ENCODE measurements at places on chromosomes 11 and 22.

GRCh38 chr11:28584992-28585391 is 476.8 kb downstream of the METTL15 start:
- DNase-seq: peak; percentile 11

DNA sequence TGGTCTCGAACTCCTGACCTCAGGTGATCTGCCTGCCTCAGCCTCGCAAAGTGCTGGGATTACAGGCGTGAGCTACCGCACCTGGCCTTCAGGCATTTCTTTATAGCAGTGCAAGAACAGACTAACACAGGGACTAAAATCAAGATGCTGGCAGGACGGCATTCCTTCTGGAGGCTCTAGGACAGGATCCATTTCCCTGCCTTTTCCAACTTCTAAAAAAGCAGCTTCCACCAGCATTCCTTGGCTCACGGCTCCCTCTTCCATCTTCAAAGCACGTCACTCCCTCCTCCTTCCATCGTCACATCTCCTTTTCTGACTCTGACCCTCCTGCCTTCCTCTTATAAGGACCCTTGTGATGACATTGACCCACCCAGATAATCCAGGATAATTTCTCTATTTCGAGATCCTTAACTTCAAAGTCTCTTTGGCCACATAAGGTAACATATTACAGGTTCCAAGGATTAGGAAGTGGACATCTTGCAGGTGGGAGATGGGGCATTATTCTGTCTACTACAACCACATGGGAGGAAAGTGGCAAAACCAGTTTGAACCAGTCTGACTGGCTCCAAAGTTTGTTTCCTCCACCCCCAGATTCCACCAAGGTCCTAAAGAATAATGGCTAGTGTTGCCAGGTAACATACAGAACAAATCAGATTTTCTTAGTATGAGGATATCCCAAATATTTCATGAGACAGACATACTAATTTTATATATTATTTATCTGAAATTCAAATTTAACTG is 172.5 kb downstream of the MN1 start:
- no peak for DNase-seq

DNA sequence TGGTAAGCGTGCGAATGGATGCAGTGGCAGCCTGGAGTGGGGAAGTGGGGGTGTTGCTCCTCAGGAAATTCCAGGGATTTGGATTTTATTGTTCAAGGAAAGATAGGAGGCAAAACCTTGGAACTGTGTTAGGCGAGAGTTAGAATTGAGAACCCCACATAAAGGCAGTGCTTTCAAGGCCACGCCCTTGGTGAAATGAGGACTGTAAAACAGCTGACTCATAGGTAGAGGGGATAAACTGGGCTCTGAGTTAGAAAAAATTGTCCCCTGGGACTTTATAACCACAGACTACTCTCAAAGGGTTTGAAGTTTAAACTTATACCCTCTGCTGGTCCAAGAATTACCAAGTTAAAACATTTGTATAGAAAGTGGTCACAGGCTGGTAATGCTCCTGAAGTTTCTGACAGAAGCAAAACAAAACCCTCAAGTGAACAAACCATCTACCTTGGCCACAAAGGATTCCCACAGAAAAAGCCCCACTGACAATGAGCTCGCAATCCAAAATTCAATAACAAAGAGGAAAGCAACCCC is 250.3 kb upstream of the TBCEL start:
- peak; percentile 17 for DNase-seq

DNA sequence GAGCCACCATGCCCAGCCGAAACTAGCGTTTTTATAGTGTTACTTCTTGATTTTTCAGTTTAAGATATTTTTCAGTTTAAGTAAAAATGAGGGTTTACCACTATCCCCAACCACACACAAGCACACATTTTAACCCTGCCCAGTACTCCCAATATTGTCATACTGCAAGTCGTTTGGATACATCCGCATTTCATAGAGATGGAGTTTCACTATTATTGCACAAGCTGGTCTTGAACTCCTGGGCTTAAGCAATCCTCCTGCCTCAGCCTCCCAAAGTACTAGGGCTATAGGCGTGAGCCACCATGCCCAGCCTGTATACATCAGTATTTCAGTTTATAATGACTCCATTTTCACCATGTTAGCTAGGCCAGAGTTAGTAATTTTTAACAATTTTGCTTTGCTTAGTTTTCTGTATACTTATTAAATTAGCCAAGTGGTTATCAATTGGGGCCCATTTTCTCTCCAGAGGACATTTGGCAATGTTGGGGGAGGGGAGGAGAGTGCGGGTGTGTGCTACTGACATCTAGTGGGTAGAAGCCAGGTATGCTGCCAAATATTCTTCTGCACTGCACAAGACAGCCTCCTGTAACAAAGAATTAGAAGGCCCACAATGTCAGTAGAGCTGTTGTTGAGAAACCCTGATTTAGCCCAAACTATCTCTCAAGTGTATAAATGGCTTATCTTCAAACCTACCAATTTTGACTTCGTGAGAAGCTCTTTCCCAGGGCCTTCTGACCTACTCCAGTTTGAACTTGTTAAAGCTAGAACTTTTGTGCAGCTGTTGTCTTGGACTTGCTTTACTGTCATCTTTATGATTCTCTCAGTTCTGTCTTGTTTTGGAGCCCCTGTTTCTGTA is 7.3 kb downstream of the USP47 start:
- peak; percentile 32 for DNase-seq

DNA sequence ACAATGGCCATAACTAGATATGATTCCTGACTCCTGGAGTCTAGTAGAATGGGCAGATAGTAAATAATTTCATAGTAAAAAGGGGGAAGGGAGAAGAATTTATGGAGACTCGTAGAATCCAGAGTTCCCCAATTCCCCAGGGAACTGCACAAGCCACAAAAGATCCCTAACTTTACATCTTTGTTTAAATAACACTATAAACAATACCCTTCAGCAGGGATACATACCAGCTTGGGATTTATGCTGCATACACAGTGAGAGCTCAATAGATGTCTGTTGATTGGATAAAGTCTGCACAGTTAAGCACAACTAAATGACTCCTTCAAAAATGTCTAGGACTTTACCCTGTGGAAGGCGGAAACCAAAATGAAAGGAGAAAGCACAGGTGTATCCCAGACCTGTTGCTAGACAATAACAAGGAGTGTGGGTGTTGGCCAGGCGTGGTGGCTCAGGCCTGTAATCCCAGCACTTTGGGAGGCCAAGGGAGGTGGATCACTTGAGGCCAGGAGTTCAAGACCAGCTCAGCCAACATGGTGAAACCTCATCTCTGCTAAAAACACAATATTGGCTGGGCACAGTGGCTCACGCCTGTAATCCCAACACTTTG is 6.8 kb downstream of the SLC35F2 start:
- no peak for DNase-seq

DNA sequence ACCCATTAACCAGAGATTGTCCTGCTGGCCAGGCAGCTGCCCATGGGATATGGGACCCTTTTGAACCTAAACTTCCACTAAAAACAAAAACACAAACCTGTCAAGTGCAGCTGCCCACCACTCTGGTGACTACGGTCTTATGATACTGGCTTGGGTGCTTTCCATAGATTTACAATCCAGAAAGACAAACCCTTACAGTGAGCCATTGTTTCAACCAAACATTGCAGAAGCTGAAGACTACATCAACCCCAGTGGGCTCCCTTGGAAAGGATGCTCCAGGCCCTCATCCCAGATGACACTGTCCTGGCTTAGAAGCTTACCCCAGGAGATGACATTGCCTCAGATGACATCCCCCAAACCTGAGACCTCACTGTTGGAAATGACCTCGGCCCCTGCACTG is 56.9 kb upstream of the WNT11 start:
- DNase-seq: no peak

- DNase-seq: no peak
Measured at GRCh38 chr11:124918950-124919349, at the start of gene HEPN1. Gene HEPN1, plus strand, starts transcription at chr11:124919250.
